ENCODE measurements at places on chromosomes 4 and X.
A peak's percentile ranks its signal among the peaks of the same experiment; 100 is the strongest.

DNA sequence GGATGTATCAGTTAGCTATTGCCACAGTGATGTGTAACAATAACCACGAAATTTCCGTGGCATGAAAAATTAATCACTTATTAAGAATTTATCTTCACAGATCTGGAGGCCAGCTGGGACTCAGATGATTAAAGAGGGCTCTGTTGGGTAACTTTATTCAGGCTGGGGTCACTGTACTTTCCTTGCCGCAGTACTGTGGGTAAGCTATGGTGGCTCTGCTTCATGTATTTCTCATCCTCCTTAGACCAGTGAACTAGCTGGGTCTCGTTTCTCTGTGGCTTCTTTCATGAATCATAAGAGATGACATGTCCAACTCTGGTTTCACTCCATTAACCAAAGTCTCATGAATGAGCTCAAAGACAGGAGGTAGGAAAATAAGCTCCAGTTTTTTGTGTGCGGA, 13.5 kb downstream of the TEX13B start:
- DNase-seq = no peak

DNA sequence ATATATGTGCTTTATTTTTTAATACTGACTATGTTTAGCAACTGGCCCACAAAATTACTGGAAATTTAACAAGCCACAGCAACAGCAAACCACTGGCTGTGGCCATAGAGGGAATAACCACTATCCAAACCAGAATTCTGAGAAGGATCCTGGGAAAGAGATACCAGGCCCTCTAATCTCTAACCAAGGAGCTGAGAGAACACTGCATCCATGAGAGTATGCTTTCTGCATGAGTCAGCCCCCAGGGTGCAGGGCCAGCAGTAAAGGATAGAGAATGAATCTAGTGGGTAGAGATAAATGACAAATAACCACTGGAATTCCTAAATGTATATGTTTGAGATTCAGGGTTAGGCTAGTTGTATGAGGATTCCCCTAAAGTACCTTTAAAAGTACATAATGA, 221.8 kb downstream of the KIT start:
- DNase-seq = no peak

DNA sequence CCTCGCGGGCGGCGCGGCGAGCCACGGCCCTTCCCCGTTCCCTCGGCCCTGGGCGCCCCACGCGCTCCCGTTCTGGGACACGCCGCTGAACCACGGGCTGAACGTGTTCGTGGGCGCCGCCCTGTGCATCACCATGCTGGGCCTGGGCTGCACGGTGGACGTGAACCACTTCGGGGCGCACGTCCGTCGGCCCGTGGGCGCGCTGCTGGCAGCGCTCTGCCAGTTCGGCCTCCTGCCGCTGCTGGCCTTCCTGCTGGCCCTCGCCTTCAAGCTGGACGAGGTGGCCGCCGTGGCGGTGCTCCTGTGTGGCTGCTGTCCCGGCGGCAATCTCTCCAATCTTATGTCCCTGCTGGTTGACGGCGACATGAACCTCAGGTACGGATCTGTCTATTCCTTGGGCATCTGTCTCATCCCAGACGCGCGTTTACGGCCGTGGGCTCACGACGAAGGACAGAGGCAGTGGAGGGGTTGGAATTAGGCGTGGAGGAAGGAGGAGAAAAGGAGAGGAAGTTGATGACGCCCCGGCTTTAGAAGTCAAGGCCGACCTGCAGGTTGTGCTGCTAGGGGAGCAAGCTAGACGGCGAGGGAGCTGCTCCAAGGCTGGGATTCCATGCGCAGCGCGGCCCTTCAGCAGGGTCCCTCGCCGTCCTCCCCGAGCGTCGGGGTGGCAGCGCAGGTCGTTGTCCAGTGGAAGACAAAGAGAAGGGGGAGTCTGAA, 792 bp downstream of the SLC10A4 start:
- DNase-seq = peak; percentile 61

DNA sequence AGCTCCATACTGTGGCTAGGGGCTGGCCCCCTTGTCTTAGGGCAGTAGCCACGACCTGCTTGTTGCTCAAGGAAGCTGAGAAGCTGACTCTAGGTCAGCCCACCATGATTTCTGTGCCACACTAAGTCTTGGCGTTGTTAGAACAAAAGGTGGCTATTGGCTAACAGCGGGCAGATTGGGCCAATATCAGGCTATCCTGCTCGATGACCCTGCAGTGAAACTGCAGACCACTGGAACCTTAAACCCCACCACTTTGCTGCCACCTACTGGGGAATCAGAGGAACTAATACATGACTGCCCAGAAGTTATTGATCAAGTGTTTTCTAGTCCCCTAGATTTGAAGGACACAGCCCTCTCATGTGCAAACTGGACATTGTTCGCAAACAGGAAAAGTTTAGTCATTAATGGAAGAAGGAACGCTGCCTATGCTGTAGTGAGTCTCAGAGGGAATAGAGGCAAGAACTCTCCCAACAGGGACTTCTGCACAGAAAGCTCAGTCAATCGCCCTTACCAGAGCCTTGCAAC, 17.0 kb upstream of the PAPSS1 start:
- DNase-seq = no peak

GRCh38 chr4:2954358-2955185, 8.6 kb downstream of the NOP14 start:
- no peak for DNase-seq

DNA sequence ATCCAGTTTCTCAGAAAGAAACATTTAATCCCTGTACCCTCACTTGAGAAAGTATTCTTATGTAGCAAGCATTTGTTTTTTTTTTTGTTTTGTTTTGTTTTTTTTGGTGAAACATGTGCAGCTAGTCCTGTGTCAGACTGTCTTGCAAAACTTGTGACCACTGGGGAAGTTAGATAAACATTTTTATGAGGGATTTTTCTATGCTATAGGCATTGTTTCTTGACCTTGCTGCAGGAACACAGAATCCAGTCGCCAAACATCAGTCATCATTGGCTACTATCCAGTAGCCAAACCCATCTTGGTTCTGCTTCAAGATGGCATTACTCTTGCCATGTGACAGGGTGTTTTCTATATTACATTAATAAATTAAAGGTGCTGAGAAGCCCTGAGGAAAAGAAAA, 7.7 kb upstream of the MAPK10 start:
- DNase-seq = no peak

Measured in right kidney (tissue), 9 donors.